ENCODE measurements at places on chromosomes 2 and 18. TPM values are rescaled to one million over a fixed set of nuclear protein-coding genes. Genes with fewer than 3 reads are reported as not detected.

- no peak for DNase-seq
Observed at GRCh38 chr2:138512672-138513071, 11.1 kb downstream of the SPOPL start.

GRCh38 chr18:57787068-57787685 lies 15.9 kb downstream of the ATP8B1 start:
- no peak for DNase-seq

DNA sequence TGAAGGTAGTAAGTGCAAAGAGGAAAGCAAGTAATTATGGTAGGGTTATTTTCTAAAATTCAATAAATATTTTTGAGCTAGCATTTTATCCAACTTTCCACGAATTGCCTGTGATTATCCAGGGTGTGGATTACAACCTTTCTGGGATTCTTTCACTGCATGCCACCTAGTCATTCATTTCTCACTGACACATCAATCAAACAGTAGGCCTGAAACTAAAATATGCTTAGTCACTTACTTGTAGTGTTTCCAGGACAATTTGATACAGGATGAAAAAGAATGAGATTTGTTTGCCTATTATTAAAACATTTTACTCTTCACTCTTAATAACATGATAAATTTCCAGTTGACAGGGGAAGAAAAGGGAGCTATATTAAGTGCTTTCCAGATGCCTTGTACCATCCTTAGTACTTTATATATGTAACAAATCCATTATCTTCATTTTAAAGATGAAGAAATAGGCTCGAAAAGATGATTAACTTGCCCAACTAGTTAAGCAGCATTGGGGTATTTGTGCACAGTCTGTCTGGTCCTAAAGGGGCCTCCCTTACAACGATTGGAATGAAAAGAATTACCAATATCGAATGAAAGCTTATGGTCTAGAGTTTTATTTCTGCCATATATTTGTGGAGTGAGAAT lies 70.4 kb downstream of the KCTD1 start:
- no peak for DNase-seq

DNA sequence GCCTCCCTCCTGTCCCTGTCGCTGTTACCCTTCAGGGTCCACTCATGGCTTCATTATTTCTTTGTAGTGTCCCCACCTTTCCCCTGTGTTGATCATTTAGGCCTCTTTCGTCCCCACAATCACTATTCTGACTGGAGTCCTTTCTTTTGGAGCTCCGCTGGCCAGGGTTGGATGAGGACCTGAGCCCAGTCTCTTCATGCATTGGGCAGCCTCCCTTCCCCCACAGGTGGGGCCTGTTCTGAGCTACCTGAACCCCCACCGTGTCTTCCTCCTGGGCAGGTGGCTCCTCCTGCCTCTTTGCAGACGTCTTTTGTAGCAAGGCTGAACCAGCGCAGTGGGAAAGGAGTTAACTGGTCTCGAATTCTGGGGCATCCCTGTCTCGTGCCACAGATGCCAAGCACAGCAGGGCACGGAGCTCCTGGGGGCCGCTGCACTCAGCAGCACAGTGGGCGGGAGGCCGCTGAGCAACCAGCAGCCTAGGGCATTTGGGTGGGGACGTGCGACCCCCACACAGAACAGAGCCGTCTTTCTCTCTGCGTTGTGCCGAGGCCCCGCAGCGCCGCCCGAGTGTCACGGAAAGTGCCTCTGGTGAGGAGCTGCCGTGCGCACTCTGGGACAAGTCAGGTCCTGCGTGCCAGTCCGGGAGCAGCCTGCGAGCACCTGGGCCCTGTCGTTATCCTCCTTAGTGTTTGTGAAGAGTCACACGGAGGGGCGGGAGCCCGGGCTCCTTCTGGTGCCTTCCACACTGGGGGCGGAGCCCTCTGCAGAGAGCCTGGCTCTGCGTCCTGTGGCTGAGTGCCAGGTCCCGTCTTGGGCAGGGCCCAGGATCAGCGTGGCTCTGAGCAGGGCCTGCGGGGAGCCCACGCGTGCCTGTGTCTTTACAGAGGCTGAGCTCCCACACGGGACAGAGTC lies 130.1 kb downstream of the NFATC1 start:
- no peak for DNase-seq

GRCh38 chr2:113034016-113034415 lies 18.7 kb downstream of the IL36B start:
- no peak for DNase-seq

GRCh38 chr18:56175330-56176001 lies 462.9 kb downstream of the TXNL1 start:
- DNase-seq: no peak

DNA sequence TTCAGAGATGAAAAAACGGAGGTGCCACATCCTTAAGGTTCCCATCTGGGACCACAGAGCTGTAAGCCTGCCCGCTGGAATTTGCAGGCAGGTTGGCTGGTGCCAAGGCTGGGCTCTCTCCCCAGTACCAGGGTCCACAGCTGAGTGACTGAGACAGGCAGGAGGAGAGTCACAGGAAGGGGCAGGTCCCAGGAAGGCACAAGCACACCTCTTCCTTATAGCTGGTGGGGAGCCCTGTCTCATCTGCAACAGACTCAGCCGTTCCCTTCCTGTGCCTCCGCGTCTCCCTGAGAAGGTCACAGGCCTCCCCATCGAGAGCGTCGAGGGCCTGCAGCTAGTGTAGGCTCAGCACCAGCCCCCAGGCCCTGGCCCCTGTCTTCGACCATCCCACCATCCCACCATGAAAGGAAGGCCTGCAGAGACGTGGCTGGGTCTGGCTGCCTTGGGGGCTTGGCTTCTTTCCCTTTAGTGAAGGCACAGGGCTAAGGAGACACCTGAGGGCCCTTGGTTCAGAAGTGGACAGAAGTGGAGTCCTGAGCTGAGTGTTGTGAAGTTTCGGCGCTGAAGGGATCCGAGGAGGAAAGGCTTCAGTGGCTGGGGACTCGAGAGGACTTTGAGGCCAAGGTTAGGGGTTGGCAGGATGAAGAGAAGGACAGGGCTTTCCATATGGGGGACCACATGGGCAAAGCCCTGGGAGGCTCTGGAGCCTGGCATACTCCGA lies 26.8 kb downstream of the GLI2 start:
- DNase-seq: no peak

- DNase-seq: no peak
Observed at GRCh38 chr2:121098556-121098955, 186.4 kb downstream of the TFCP2L1 start.

- DNase-seq: no peak
Observed at GRCh38 chr2:237786936-237787335, 11.6 kb upstream of the RBM44 start.

DNA sequence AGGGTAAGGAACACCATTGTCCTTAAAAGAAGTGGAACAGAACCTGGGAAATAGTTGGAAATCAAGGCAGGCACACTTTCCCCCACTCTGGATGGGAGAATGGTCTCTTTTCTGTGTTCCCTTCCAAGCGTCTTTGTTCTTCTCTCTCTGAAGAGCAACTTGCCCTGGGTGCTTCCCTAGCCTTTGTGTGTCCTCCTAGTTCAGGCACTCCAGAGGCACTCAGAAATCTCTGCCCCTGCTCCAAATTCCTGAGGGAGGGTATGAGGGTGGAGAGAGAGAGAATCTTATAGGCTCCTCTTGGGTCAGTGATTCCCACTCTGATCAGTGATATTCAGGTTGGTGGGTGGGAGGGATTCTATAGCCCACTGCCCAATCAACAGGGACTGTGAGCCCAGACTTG lies 8.8 kb upstream of the SIX2 start:
- DNase-seq: no peak

DNA sequence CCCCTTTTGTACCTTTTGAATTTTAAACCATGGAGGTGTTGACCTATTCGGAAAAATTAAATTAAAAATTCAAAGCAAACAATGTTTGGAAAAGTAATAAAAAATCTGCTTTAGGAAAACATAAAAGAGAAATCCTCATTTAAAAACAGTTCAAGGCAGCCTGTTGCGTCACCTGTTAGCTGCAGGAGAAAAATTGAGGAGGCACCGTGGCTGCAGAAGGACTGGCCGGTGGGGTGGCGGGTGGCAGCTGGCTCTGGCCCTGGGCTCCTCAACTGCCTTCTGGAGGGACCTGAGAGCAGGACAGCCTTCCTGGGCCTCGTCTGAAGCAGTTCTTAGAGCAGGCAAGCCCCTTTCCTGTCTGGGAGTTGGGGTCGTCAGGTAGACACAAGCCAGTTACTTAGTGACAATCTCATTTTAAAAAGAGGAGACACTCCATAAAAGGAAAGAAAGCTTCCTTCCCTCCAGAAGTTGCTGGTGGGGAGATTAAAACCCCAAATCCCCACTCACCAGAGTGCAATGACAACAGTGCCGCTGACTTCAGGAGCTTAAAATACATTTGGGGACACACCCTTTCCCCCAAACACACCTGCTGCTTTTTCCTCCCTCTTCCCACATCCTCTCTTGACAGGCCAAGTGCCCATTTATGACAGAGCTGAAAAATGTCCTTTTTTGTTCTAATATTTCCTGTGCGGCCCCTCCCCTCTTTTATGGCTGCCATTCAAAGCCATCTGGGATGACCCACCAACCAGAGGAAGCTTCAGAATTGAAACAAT lies 9.7 kb downstream of the ZBTB7C start:
- no peak for DNase-seq

DNA sequence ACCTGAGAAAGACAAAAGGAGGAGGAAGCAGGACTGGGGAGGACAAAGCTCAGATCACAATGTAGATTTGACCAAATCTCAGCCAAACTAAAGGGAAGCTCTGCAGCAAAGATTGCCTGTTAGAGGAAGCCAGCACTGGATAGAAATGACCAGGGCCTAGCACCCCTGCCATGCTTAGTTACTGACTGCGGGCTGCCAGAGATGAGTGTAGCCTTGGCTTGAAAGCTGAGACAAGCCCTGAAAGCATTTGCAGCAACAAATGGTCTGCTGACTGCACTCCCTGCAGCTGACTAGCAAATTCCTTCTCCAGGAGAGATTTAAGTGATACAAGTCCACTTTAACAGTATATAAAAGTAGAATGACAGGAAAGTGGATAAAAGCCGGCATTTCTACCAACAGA lies 140.9 kb upstream of the CRIM1 start:
- no peak for DNase-seq

GRCh38 chr2:84458551-84459017 lies 496 bp downstream of the SUCLG1 start:
- no peak for DNase-seq

DNA sequence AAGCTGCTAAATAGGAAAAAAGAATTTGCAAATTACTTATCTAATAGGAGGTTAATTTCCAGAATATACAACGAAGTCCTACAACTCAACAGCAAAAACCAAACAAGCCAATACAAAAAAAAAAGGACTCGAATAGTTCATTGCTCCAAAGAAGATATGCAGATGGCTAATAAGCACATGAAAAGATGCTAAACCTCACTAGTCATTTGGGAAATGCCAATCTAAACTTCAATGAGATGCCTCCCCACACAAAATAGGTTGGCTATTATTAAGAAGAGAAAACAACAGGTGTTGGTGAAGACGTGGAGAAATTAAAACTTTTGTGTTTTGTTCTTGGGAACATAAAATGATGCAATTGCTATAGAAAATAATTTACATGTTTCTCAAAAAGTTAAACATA lies 1634.4 kb upstream of the DDX18 start:
- DNase-seq: no peak

DNA sequence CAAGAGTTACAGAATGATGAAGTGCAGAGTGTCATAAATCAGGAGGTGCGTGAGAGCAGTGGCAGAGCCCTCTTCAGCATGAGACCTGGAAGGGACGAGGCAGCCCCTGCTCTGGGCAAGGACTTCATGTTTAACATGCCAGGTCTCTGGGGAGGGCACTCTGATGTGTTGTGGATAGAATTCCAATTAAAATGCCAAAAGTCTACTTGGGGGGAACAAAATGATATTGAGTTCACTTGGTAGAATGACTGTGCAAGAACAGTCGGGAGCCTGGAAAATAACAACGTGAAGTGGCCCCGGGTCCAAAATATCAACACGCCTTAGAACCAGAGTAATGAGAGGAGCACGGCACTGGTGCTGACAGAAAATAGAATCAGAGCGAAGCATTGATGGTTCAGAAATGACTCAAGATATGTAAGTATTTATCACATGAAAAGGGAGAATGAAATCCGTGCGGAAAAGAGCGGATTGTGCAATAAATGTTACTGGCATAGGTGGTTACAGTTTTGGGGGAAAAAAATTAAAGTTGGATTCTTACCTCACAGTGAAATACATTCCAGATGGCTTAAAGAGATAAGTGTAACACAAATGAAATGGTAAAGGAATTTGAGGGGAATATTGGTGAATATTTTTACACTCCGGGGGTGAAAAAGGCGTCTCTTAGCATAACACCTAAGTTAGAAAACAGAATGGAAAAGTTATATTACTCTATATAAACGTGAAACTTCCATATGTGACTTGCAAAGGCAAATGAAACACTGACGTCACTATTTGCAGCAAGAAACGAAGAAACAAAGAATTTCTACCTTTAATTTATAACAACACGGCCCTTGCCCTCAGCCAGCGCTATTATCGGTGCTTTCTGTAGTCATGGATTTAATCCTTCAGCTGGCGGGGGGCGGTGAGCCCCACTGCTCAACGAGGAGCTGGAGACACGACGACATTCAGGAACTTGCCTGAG lies 159.4 kb upstream of the TWIST2 start:
- DNase-seq: no peak

DNA sequence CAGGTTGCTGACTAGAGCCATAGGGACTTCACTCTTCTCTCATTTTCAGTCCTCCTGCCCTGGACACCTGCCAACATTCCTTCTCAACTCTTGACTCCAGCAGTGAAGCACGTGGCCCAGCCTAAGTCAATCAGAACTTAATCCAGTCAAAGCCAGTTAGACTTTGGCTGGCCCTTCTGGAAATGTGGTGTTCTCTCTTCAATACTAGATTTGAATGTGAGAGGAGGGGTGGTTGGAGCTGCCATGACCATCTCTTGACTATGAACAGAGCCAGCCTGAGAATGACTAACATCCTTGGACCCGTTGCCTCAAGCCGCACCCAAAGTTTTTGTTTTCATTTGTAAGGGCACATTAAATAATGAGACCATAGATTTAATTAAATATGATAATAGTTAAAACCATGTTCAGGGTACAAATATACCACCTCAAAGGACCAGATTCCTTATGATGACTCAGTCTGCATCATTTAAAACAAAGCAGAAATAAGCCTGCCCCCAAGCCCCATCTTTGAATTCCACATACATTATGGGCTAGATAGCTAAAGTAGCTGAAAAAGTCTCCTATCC lies 49.7 kb upstream of the RASGRP3 start:
- no peak for DNase-seq

DNA sequence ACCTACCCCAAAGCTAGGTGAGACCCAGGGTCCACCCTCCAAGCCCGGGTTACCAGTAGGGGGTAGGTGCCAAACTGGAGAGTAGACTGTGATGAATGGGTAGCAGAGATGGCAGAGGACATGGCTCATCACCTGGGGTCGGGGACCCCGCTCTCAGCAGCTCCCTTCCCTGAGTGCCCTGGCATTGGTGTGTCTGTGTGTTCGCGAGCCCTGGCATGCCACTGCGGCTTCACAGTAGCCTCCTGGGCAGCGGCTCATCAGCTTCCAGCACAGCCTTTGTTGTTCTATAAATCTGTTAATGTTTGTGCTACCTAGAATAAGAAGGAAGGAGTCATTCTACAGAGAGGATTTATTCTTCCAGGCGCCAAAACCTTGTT lies 62.6 kb upstream of the ALPP start:
- no peak for DNase-seq

GRCh38 chr2:64203858-64204632 lies 59.8 kb upstream of the PELI1 start:
- DNase-seq: no peak

GRCh38 chr2:27083410-27084296 lies 2.9 kb upstream of the KHK start:
- DNase-seq: no peak

Gene SPP2
- total RNA-seq: not detected

Gene APCDD1
- 3.1 TPM for total RNA-seq

Gene SATB2
- 3.8 TPM for total RNA-seq

Gene NPHP1
- 5.7 TPM for total RNA-seq

Gene XDH
- 1.0 TPM for total RNA-seq

Gene SPAG16
- total RNA-seq: 14.4 TPM

Gene CD8A
- total RNA-seq: not detected

Data from endothelial cell (in vitro differentiated cells).